PC-9 (cell line): ENCODE measurements at places on chromosomes 4 and X. TPM values are rescaled to one million over a fixed set of nuclear protein-coding genes. Genes with fewer than 3 reads are reported as not detected.

ADGRL3 gene
- total RNA-seq = 0.90 and 1.6 TPM in 2 replicates

ASMTL gene
- total RNA-seq = 42.7 and 55.4 TPM in 2 replicates

GNRHR gene
- not detected in 2 replicates for total RNA-seq

CFI gene
- 1.6 and 2.2 TPM in 2 replicates for total RNA-seq

TLR10 gene
- not detected in 2 replicates for total RNA-seq

CSAG1 gene
- total RNA-seq = 33.2 and 36.5 TPM in 2 replicates

TMPRSS11B gene
- not detected in 2 replicates for total RNA-seq

CDKL2 gene
- total RNA-seq = 0.38 and 0.46 TPM in 2 replicates

TEX13B gene
- total RNA-seq = not detected in 2 replicates

SPANXA1 gene
- 3.5 and 4.7 TPM in 2 replicates for total RNA-seq

RGS12 gene
- total RNA-seq = 36.6 and 37.1 TPM in 2 replicates

PRSS12 gene
- 9.6 and 11.3 TPM in 2 replicates for total RNA-seq
